ENCODE measurements at places on chromosomes 7 and 10. TPM values are rescaled to one million over a fixed set of nuclear protein-coding genes. Genes with fewer than 3 reads are reported as not detected.
A peak's percentile ranks its signal among the peaks of the same experiment; 100 is the strongest.

Gene CYP2C9
- not detected for total RNA-seq

Gene RAPGEF5
- total RNA-seq, result 0.54 TPM

DNA sequence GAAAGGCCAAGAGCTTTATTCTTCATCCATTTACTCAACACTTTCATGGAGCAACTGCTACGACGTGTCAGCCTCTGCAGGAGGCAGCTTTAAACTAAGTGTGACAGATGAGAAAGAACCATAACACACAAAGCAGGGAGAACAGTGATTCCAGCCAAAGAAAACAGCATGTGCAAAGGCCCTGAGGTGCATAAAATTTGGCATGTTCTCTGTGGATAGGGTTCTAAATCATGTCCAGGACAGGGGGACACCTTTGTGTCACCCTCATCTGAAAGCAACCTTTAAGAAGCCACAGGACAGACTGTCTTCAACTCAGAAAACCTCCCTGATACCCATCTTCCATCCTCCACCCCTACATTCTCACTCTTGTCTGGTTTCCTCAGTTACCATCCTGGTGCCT, 116.6 kb downstream of the KCNMA1 start:
- no peak for DNase-seq

DNA sequence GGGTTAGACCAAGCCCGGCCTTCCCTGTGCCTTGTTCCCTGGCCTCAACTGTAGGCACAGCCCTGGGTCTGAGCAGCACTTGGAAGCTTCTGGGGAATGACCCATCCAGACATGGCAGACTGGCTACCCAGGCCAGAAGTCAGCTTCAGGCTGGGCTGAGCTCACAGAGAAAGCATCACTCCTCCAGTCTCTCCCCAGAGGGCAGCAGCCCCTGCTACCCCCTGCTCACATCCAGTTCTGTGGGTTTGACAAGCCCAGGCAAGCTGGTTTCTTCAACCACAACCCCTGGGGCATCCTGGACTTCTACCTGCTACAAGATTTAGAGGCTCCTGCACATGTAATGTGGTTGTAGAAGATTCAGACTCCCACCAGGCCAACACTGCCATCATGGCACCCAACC, 9.0 kb downstream of the C10orf71 start:
- DNase-seq, result no peak

DNA sequence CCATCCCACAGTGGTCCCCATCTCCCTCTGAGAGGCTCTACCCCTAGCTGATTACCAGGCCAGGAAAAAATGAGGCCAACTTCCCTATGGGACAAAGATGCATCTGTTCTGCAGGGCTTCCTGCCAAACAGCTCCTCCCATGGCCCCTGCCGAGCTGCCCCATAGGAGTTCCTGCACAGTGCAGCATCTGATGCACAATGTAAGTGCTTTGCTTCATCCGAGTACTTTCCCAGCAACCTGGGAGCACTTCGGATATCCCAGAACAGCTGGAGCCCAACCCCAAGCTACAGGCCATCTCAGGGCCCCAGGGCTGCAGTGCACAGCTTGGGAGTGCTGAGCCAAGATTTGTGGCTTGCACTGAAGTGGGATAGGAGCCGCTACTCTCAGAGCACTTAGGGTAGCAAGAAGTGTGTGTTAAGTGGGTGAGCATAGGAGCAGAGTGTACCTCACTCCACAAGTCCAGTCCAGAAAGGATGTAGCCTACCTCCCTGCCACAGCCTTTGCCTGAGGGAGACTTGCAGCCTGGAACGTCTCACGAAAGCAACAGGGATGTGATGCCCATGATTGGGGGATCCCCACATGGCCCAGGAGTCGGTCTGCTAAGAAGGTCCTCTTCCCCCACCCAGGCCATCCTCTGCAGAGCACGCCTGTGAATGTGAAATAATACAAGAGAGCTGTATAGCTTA, 209.6 kb upstream of the VWC2 start:
- no peak for DNase-seq

GRCh38 chr10:68684413-68684812, 36.6 kb upstream of the CCAR1 start:
- DNase-seq, result no peak

DNA sequence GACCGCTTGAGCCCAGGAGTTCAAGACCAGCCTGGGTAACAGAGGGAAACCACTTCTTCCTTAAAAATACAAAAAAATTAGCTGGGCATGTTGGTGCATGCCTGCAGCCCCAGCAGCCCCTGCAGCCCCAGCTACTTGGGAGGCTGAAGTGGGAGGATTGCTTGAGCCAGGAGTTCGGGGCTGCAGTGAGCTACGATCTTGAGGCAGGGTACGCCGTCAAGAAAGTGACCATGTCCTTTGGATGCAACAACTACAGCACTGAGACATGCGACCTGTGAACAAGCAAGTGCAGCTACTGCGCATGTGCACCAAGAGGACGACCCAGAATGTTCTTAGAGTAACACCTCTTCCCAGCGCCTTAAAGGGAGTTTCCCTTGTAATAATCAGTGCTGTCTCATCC, 66.6 kb upstream of the ZNF479 start:
- DNase-seq, result no peak

DNA sequence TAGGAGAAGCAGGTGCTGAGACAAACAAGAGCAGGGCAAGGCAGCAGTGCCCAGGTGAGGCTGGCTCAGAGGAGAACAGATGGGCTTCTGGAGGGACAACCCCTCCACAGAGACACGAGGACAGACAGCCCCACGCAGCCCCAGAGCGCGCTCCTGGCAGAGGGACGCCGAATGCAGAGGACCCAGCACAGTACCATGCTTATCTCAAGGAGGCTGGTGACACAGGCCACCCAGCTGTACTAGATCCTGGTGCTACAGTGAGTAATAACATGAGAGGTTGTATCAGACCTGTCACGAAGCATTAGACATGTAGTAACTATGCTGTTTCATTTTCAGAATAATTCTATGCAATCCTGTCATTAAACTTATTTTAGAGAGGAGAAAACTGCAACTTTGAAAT, 60.4 kb upstream of the NCAPG2 start:
- no peak for DNase-seq

- DNase-seq, result peak; percentile 88
These were observed 2.1 kb downstream of the VIM start for GRCh38 chr10:17229967-17230682.

Gene MCM10
- total RNA-seq, result 89.3 TPM

Gene GOLGA7B
- total RNA-seq, result 0.80 TPM

DNA sequence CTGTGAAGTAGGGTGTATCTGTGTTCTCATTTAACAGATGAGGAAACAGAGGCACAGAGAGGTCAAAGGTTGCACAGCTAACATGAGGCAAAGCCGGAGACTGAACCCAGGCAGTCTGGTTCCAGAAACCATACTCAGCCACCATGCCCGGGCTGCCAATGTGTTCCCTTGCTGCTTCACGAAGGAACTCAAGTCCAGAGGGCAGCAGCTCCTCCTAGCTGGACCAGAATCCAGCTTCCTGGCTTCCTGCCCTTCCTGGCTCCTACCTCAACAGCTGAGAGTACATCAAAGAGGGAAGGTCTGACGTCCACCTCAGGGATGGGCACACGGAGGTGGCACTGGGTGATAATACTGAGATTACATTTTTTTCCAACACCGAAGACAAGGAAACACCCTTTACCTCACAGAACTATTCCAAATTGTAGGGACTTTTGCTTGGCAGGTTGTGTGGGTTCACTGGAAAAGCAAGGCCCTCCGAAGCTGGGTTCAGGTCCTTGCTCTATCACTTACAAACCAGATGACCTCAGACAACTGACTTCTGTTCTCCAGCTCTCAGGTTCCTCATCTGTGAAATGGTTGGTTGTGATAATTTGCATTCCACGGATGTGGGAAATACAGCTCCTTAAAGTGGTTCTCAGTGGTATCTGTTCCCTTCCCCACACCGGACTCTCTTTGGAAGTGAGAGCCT, 154.1 kb upstream of the ZMIZ1 start:
- no peak for DNase-seq

- DNase-seq, result no peak
These were observed 56.2 kb downstream of the COL17A1 start for GRCh38 chr10:104029521-104029860.

Gene FEZF1
- not detected for total RNA-seq

DNA sequence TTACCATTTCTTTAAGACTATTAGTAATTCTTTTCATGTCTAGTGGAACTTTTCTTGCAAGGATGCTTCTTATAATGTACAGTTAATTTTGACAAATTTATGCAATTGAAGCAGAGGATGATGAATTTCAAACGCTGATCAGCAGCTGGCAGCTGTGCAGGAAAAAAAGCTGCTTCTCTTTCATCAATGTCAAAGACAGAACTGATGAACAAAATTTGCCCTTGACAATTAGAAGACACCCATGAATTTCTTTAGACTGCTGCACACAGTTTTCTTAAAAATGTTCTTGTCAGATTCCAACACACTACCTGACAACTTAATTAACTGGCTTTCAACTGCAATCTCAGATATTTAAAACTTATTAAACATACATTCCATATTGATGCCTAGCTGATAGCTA, 138.3 kb downstream of the SKAP2 start:
- DNase-seq, result no peak

- no peak for DNase-seq
These were observed 488.5 kb upstream of the ANKRD30A start for GRCh38 chr10:36636879-36637278.

DNA sequence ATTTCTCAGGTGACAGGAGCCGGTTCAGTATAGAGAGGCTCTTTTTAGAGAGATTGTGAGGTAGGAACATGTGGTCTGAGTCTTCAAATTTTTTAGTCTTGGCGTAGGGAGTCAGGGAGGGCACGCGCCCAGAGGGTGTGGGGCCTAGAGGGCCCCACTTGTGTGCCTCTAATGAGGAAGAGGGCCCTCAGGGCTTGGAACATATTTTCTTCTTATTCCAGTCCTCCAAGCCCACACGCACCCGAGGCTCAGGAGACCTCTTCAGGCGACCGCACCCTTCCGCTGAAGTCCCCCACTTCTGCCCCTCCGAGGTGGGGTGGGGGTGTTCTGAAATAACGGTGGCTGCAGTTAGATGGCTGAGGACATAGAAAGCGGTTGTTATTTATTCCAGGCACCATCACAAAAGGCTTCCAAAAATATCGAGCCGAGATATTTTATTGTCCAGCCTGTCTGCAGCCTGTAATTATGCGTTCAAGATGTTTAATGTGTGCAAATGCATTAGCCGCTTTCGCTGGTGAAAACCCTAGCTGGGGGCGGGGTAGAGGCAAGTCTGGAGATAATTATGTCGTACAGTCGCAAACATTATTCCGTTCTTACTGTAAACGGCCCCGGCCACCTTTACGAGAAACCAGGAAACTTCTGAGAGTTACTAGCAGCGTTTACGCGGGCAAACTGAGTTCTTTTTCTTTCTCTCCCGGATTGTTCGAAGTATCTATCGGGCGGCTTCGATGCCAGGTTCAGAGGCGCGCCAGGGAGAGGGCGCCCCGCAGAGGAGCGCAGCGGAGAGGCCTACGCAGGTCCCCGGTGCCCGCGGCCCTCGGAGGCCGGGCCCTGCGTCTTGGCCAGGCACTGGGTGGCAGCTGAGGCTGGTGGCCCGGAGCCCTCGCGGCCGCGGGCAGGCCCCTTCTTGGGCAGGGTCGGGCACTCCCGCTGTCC, 12.9 kb upstream of the HOXA13 start:
- DNase-seq, result no peak

Gene MORN4
- 3.0 TPM for total RNA-seq

Gene TRIM50
- total RNA-seq, result not detected

DNA sequence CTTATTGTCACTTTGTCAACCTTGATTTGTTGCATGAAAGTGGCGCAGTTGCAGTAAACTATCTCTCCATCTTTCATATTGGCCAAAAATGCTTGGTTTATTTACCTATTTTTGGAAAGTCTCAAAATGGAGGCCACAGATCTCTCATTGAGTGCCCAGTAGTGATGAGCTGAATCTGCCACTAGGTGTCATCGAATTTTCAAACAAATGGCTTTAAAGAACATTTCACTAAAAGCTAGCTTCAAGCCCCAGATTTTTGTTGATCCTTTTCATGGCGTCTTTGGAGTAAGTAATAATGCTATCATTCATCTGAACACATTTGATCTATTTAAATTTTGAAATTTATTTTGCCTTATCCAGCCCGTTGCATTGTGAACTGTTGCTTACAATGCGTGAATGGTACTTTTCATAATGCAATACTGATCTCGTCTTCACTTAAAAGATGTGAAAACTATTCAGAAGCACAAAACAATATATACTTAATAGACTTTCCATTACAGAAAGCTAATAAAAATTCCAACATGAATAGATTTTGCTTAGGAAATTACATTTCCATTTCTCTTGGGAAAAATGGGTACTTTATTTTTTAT, 236.2 kb downstream of the DNAJB9 start:
- DNase-seq, result no peak

GRCh38 chr10:97922022-97922758, 72.5 kb downstream of the GOLGA7B start:
- DNase-seq, result no peak

Gene GJD4
- not detected for total RNA-seq

DNA sequence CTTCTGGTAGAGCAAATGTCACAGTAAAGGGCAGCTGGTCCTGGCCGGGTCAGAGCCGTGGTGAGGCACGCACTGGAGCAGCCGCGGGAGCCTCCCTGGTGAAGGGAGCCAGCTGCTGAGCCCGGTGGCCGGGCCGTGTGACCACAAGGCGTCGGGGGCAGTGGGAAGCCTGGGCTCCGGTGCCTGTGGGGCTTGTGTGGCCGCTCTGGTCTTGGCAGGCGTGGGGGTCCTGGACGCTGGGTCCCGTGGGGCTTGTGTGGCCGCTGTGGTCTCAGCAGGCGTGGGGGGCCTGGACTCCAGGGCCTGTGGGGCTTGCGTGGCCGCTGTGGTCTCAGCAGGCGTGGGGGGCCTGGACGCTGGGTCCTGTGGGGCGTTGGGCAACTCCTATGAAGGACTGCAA, 57.2 kb downstream of the NKX6-2 start:
- DNase-seq, result no peak

DNA sequence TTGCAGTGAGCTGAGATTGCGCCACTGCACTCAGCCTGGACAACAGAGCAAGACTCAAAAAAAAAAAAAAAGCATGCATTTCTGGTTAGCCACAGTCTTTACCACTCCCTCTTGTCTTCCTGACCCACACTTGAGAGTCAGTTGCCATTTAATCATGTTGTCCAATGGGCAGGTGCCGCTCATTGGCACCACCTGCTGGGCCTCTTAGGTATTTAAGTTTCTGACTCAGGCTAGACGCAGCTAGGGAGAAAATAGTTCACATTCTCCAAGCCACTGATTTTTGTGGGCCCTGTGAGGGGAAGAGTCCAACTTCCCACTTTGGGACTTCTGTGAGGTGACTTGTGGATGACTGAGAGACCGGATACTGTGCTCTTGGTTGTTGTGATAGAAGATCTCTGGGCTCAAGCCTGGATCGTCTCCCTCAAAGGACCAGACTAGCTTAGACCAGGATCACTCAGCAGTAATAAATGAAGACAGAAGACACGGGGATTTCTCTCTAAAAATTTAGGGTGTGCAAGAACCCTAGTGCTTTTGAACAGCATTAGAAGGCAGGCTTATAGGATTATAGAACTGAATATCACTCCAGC, 26.8 kb upstream of the SORCS3 start:
- peak; percentile 24 for DNase-seq

- DNase-seq, result no peak
These were observed 443.7 kb upstream of the LRRN3 start for GRCh38 chr7:110647266-110647665.

DNA sequence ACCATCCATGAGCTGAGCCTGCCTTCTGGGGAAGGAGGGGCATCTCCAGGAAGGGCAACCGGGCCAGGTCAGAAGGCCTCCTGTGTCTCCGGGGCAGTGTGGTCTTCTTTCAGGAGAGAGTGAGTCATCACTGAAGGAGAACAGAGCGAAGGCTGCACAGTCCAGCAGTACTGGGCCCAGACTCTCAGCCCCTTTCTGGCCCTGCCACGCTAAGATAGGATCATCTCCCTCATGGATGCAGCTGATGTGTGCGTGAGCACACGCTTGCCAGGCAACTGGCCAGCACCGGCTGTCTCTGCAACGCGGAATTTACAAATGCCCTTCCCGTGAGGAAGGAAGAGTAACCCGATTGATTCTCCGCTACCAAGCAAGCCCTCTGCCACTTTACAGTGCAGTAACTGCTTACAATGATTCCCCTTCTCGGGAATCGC, 328.2 kb downstream of the TNS3 start:
- no peak for DNase-seq
